ENCODE measurements at places on chromosomes 6 and 20.

GRCh38 chr6:168183613-168183970 lies 104.6 kb upstream of the FRMD1 start:
- no peak for DNase-seq

- no peak for DNase-seq
Observed at GRCh38 chr6:37243816-37244370, 13.7 kb upstream of the TBC1D22B start.

GRCh38 chr6:78513856-78514255 lies 353.5 kb upstream of the IRAK1BP1 start:
- no peak for DNase-seq

DNA sequence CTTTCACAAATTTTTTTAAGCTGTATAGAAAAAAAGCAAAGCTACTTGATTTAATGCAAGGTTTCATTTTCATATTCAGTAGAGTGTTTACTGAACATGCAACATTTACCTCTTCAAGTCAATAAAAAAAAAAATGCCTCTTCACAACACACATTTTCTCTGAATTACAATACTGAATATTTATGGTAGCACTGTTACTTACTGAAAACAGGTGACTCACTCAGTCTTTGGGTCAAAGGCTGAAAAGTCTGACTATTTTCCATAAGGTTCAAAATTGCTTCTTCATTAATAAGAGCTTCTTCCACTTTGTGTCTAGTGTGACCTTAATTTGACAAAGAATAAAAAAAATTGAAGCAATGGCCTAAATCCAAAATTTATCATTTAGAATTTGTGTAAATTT lies 101.9 kb downstream of the REV3L start:
- no peak for DNase-seq

DNA sequence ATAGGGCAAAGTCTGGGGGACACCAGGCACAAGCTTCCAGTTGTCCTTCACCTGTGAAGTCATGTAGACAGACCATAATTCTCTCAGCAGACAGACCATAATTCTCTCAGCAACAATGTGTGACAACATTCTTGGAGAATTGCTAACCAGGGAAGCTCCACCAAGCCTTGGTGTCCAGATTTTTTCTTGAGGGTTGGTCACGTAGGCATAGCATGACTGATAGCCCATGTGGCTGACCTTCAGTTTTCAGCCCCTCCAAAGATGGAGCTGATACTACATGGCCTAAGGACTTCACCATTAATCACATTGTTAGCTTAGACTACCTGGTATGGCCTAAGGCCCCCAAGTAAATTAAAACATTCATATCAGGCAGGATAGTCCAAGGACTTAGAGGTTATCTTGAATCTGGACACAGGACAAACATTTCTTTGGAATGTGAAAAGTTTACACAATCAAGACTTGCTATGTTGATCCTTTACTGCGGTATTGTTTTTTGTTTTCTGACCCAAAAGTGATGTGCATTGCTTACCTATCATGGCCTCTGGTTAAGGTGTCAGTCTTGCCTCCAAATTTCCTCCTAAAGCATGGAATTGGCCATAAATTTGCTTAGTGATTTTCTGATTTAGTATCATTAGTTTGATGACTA lies 76.9 kb downstream of the CEP57L1 start:
- no peak for DNase-seq
